Activated naive CD4-positive, alpha-beta T cell (primary cell): ENCODE measurements at places on chromosomes 3 and 15.

GRCh38 chr3:106001923-106002322 lies 133.1 kb upstream of the CBLB start:
- DNase-seq = no peak

DNA sequence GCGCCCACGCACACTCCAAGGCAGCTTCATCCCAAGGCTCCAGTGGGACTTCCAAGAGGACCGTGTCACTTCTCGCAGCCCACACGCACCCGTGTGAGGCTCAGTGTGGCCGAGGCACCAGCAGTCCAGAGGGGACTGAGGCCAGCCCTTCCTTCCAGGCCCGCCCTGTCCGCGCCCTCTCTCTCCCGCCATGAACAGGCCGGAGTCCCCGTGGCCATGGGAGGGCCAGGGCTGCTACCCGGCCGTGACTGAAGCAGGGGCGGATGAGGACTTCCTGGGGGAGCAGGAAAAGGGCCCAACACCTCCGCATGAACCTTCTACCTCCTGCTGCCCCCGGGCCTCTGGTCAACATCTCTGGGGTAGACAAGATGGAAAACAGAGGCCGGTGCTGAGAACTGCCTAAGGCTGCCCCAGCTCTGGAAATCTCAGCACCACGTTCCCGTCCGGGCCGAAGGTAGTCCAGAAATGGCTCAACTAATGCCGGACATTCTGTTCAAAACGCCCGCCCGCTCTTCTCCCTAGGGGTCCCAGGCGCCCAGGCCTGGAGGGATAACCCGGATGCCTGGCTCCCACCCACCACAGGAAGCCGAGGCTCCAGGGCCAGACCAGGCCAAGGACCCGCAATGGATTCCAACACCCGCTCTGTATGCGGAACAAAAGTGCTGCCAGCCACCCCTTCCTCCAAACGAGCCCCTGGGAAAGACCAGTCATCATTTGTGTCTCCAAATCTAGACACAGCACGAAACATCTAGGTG lies 32.7 kb downstream of the TNK2 start:
- DNase-seq = no peak

- no peak for DNase-seq
These were observed 122.4 kb downstream of the FOXP1 start for GRCh38 chr3:71461114-71461513.

DNA sequence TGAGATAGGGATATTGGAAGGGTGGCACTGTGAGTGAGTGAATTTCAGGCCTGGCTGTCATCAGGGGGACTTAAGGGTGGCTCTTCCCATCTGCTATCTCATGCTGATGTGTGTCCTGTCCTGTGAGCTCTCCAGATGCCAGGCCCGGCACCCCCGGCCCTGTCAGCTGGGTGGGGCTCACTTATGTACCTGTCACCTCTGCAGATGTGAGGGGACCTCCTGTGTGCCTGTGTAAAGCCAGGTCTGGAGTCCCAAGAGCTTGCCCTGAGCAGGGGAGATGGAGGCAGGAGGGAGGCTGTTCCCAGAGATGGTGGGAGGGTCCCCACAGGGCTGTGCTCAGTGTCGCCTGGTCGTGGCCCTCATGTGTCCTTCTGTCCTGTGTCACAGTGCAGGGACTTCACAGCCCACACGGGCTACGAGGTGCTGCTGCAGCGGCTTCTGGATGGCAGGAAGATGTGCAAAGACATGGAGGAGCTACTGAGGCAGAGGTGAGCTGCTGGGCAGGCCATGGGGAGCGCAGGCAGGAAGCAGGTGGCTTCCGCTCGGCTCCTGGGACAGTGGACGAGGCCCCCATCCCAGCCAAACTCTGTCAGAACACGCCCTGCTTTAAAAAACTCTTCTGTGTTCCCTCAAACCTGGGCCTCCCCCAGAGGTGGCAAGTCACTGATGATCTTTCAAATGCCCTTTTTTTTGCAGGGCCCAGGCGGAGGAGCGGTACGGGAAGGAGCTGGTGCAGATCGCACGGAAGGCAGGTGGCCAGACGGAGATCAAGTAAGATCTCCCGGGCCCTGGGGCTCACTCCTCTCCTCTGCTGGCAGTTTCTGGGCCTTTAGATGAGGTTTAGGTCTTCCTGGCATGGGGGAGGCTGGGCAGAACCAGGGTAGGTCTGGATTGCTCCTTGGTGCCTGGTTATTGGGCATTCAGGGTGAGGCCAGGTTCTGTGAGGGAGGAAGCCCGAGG lies 23.1 kb downstream of the PSTPIP1 start:
- DNase-seq = no peak

DNA sequence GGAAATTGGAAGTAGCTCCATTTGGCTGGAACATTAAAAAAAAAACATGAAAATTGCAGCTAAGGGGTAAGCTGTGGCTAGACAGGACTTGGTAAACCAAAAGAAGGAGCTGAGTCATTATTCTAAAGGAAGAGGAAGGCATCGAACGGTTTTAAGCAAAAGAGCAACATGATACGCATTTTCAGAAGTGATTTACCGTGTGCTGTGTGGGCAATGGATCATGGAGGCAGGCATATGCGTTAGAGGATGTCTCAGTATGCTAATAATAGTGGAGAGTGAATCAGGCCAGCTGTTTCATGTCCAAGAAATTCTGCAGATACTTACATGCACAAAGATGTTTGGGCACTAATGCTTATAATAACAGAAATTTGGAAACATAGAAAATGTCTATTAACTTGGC lies 409.1 kb upstream of the ATP11B start:
- DNase-seq = no peak

DNA sequence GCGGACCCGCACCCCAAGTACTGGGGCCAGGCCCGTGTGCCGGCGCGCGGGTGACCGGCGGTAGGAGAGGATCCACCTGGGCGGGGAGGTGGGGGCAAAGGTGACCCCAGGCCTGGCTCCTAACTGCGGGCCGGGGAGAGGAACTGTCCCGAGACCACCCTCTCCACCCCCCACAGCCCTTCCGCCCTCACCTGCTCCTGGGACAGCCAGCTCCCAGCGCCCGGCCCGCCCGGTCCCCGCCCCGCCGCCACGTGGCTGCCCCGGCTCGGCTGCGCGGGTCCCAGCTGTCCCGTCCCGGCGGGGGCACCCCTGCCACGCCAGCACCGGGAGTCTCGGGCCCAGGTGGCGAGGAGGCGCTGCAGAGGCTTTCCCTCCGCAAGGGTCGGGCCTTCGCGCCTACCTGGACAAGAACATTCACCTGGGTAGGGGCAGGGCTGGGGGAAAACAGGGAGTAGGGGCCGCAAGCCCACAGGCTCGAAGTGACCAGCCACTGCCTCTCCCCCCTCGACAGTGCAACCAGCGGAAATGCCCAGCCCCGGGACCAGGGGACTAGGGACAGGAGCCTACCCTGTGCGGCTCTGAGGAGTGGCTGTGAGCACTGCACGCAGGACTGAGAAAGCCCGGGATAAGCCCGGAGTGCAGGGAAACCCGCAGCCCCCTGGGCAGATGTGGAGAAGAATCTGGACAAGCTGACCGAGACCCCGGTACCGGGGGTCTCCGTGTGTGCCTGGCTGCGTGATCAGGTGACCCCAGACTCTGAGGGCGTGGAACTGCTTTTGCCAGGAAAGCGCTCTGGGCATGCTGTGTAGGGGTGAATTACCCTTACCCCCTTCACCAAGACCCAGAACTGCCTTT lies at the start of gene SLC12A8:
Gene SLC12A8, minus strand, starts transcription at position 240 of the 855 bp plus-strand sequence. CDS start 1,399 bp downstream, outside the sequence.
- DNase-seq = no peak
